Stimulated activated CD4-positive, alpha-beta T cell treated with anti-CD3 and anti-CD28 coated beads, Interleukin-15, amount 100 ng/mL, for 1 hour (primary cell): ENCODE measurements at places on chromosomes 7 and 10.

- no peak for DNase-seq
These were observed 103.7 kb downstream of the KCNMA1 start for GRCh38 chr10:77533887-77534278.

GRCh38 chr7:48087349-48087748 lies 1.7 kb upstream of the UPP1 start:
- DNase-seq = no peak

GRCh38 chr7:157018997-157019608 lies 8.6 kb upstream of the MNX1 start:
- DNase-seq = no peak

DNA sequence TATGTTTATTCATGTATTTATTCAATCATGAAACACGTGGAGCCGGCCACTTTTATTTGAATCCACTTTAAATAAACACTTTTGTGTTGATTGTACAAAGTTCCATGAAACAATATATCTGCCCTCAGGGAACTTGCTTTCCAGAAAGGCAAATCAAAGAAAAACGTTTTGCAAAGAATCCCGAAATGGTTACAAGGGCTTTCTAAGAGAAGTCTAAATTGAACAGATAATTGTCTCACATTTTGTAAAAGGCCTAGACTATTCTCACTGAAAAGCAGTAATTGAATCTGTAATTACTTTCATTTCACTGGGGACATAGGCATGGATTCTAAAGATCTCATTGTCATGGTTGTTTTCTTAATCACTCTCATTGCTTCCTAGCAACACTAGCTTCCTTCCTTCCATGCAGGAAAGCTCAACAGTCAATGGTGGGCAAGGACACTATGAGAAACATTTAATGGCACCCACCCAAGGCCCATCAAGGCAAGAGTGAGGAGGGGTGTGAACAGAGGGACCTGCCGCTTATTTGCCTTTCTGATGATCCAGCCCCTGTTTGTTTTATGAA lies 622.4 kb upstream of the C7orf33 start:
- DNase-seq = no peak

GRCh38 chr7:52021343-52021742 lies 704.7 kb upstream of the COBL start:
- no peak for DNase-seq

DNA sequence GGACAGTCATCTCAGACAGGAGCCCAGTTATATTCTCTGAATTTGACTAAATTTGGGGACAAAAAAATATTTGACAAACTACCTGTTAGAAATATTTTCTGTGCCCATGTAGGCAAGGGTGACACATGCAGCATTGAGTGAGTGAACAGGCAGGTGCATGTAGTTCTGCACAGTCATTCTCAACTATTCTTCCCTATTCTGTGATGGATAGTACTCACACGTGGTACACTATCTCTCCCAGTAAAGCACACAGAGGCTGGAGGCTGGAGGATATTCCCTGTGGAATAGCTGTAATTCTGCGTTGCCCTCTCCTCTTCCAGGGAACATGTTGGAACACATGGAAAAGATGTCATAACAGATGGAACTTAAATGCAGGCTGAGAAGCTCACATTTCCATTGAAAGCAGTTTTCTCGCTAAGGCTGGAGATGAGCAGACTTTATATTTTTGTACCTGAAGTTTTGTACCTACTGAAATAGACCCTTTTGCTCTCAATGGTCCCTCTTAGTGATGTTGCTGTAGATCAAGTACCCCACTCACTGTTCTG lies 75.0 kb downstream of the GPR141 start:
- DNase-seq = no peak

- DNase-seq = no peak
These were observed 63.8 kb downstream of the ICA1 start for GRCh38 chr7:8197994-8198698.
